NK-92 treated with Interleukin-12 subunit alpha and Interleukin-12 subunit beta, amount 100 ng/mL, for 24 hours (cell line): ENCODE measurements at places on chromosomes 16 and 17.

DNA sequence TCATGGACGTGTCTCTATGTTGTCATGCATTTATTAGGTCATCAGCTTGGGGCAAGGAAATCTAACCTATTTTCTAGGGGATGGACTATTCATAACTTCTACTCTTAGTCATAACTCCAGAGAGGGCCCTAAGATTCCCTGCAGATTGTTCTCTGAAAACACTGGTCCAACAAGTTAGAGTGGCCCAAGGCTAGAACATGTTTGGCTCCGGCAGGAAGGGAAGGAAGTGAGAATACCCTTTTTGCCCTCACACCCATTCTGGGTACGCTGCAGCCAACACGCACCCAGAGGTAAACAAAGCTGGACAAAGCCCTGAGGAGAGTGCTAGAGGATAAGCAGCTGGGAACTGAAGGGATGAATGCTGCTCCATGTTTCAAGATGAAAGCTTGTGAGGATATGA, 9.9 kb downstream of the C16orf86 start:
- DNase-seq = no peak

GRCh38 chr17:67491009-67491680, 114.1 kb downstream of the PITPNC1 start:
- no peak for DNase-seq

DNA sequence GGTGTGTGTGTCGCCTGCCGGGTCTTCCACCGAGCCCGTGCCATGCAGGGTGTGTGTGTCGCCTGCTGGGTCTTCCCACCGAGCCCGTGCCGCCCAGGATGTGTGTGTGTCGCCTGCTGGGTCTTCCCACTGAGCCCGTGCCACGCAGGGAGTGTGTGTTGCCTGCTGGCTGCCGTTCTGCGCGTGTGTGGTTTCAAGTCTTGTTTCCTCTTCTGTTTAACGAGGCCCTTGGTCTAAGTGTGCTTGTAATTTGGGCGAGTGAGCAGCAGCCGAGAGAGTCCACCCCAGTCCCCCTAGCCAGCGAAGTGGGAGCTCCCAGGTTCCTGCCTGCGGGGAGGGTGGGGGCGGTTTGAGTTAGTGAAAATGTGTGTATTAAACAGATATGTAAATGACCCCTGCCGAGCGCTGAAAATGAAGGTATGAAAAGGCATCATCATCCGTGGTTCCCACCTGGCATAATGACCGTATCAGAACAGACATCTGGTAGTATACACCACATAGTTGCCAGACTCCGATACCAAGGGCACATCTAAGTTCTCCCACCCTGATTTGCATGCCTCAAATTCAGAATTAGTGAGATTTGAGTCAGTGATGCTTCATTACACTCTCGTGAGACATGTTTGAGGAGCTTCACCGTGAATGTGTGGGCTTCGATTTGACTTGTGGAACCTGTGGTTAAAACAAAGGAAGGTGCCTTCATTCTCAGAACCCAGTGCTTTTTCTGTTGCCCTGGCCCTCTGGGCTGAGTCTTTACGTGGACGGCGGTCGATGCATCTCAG, 114.5 kb upstream of the CHMP6 start:
- DNase-seq = no peak

DNA sequence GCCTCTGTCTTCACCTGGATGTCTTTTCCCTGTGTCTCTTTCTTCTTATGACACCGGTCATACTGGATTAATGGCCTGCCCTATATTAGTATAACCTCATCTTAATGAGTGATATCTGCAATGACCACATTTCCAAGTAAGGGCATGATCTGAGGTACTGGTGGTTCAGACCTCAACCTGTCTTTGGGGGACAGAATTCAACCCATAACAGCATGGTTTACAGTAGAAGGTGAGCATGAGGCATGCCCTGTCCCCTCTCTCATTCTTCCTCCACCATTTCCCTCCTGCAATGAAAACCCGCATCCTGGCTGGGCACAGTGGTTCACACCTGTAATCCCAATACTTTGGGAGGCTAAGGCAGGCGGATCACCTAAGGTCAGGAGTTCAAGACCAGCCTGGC, 2.8 kb upstream of the RAB37 start:
- DNase-seq = no peak

GRCh38 chr17:21495281-21495680, 119.1 kb downstream of the KCNJ12 start:
- DNase-seq = no peak

- no peak for DNase-seq
Observed at GRCh38 chr17:36131421-36131820, 27.8 kb downstream of the CCL4 start.
